ENCODE measurements at places on chromosomes 2 and 18.

DNA sequence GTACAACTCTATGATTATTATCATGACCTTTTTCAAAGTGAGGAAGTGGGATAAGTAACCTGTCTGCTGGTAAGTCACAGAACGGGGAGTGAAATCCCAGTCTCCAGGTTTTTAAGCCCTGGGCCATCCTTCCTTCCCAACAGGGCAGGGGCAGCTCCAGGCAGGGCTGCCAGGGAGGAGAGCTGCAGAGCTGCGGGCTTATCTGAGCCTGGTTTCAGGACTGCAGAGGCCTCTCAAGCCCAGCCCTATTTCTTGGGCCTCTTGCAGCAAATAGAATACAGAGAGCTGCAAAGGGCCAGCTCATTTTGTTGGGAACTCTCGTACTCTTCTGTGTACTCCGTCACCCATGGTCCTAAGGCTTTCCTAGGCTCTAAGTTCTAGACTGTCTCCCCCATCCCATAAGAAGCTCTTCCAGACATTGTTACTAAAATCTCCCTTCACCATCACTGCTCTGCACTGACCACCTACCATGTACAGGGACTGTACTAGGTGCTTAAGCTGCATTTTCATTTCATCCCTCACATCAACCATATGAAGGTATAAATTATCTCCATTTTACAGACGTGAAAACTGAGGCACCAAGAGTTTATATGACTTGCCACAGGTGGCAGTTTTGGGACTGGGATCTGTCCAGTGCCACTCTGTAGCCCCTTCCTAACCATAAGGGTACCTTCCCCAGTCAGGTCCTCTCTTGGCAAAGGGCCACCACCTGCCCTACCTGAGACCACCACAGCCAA lies 3.1 kb downstream of the RAB11FIP5 start:
- no peak for DNase-seq

DNA sequence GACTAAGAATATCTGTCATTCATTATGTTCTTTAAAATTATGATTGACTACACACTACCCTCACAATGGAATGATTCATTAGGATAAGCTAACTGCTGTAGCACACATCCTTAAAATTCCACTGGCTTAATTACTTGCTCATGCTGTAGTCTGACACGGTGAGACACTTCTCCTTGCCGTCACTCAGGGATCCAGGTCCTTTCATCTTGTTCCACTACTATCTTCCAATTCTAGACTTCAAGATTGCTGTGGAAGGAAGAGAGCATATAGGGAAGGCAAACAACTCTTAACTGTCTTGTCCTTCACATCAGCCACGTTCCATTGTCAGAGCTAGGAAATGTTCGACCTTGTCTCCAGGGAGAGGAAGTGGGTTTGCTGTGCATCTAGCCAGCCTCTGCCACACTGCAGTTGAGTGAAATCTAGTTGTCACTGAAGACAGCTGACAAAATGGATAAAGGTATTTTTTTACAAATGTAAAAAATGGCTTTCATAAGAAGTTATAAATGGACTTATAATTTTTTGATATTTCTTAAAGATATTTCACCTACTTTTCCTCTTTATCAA lies 30.1 kb downstream of the GREB1L start:
- no peak for DNase-seq

DNA sequence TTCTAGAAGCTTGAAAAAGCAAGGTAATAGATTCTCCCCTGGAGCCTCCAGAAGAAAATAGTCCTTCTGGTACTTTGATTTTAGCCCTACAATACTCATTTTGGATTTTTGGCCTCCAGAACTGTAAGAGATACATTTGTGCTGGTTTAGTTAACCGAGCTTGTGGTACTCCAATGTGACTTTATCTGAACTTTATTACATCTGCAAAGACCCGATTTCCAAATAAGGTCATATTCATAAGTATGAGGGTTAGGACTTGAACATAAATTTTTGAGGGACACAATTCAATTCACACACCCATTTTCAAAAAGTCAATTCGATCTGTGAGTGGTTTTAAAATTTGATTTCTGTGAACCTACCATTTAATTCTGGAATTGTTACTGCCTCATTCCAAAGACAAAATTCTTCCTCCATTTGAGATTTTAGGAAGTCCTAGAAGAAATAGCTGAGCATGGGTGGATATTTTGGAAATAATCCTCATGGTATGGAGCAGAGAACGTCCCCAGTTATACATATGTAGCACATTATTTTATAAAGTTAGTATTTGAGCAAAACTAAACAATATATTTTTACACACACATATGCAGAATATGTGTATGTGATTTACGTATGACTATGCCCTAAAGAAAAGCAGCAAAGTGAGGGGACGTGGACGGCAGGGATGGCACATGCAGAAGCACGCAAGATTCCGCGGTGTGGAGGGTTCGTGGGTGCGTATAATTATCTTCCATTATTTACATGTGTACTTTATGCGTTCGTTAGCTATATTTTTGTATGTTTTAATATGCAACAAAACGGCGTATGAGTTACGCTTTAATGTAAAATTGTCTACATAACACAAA lies 905 bp upstream of the NUP35 start:
- DNase-seq: no peak

DNA sequence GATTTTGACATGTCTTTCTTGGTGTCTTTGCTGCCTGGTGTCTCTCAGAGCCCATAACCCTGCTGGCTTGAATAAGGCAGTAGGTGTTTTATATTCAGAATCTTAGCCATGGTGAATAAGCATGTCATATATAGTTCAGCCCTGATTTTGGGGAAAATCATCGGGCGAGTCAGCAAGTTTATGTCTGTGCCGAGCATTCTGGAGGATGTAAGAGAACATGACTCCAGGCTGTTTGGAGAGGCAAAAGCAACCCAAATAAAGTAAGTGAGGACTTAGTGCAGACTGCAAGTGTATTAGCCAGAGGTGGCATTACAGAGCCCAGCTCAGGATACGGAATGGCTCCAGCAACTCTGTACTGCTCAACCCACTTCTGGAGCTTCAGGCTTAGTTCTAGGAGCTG lies 50.3 kb downstream of the TCF7L1 start:
- DNase-seq: no peak

- DNase-seq: no peak
These were observed 220.1 kb downstream of the HAUS1 start for GRCh38 chr18:46324087-46324955.

- no peak for DNase-seq
These were observed 253.3 kb upstream of the OSR1 start for GRCh38 chr2:19611491-19612332.

- no peak for DNase-seq
These were observed 41.4 kb upstream of the RPL31 start for GRCh38 chr2:100960688-100961087.

GRCh38 chr2:38035968-38036367 lies 40.0 kb downstream of the CYP1B1 start:
- DNase-seq: no peak

DNA sequence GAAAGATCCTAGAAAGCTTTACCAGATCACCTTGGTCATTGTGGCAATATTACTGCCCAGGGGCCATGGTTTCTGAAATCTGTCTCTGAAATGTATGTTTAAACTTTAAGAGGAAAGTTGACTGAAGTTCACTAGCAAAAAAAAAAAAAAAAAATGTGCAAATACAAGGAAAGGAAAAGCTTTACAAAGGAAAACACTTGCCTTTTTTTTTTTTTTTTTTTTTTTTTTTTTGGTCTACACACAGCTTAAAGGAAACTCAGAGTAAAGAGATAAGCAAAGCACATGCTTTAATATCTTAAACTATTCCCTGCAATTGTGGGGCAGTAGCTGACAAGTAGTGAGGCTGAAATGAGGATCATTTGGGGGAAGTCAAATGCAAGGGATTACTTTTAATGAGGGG lies 174.2 kb upstream of the EPAS1 start:
- no peak for DNase-seq

DNA sequence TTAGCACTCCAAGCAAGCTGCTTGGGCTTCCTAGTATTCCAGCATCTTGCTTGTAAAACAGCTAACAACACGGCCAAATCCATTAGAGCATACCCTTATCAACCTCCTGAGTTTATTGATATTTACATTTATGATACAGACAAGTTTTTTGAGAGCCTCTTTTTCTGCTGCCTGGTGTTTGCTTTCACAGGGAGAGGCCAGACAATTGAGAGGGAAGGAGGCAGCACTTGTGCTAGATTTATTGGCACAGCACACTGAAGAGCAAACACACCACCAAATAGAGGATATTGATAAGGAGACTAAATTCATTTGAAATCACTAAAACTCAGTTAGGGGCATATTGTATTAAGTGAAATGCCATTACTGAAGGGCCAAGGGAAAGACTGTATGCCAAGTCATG lies 1142.3 kb upstream of the FANCL start:
- no peak for DNase-seq

DNA sequence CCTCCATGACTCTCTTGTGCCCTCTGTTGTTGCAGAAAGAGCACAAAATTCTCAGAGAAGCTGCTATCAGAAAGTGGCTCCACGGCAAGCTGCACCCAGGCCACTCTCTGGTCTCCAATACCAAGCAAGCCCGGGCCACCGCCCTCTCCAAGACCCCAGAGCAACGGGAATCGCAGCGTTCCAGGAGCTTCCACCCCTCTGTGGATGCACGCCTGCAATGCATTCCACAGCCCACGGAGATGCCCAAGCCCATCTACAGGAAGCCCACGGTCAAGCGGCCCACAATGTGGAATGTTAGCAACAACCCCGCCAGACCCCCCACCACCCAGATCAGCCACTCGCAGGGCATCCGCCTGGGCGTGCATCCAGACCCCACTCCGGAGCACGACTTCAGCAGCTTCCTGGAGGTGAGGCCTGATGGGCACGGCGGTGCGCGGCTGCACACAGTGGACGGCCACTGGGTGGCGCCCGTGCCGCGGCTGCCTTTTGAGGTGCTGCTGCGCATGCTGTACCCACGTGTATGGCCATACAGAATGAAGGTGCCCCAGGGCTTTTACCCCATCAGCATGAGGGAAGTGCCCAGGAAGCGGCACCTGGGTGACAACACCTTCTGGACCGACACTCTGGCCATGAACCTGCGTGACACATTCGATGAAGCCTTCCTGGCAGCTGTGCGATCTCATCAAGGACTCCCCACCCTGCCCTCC lies 6.3 kb downstream of the ANKRD53 start:
- DNase-seq: no peak

- no peak for DNase-seq
These were observed 53.2 kb upstream of the CUL3 start for GRCh38 chr2:224638301-224638823.

DNA sequence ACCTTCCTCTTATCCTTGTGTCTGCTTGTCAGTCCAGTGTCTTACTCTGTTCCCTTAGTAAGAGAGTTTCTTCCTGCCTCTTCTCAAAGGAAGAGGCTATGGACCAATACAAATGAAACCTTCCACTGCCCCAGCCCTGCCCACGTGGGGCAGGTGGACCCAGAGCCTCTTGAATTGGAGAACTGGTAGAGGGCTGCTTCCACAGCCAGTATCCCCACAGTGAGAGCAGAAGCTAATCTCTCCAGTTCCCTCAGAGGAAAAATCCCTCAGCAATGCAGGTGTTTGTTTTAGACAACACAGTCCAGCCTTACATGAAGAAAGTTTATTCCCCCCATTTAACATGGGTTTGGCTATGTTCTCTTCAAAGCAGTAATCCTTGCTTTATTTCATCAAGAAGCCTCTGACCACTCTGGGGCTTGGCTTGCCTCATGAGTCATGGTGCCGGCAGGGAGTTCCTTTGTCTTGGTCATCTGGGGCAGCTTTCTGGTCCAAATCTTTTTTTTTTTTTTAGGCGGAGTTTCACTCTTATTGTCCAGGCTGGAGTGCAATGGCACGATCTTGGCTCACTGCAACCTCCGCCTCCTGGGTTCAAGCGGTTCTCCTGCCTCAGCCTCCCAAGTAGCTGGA lies 6.5 kb upstream of the CYBRD1 start:
- DNase-seq: no peak

DNA sequence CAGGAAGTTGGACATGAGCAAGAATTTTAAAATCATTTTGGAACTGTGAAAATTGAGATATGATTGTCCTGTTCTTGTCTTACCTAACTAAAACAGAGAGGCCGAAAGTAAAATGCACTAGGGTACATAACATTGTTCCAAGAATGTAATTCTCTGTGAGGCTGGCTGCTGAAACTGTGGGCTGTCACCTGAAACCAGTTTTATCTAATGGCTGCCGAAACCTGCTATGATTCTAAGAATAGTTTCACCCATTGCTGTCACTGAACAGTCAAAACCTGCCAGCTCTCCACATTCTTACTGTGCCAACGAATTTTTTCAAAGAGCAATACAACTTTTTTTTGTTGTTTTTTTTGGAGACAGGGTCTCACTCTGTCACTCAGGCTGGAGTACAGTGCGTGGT lies 119.3 kb upstream of the ZSWIM2 start:
- no peak for DNase-seq

DNA sequence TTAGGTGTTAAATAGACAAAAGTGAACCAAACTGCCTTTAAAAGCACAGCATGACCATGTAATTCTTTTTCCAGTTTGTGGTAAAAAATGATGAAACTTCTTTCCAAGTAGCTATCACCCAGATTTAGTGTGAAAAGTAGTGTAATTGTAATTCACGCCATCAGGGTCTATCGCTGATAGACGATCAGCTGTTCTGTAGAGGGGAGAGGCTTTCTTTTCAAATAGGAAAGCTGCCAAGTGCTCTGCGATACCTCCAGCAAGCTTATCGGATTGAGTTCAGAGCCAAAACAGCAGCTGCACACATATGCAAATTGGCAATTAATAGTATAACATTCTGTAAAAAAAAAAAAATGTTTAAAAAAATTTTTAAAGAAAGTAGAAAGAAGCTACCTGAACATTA lies 61.9 kb upstream of the PSMD14 start:
- DNase-seq: no peak

GRCh38 chr2:212532585-212532984 lies 6.0 kb downstream of the ERBB4 start:
- DNase-seq: no peak

DNA sequence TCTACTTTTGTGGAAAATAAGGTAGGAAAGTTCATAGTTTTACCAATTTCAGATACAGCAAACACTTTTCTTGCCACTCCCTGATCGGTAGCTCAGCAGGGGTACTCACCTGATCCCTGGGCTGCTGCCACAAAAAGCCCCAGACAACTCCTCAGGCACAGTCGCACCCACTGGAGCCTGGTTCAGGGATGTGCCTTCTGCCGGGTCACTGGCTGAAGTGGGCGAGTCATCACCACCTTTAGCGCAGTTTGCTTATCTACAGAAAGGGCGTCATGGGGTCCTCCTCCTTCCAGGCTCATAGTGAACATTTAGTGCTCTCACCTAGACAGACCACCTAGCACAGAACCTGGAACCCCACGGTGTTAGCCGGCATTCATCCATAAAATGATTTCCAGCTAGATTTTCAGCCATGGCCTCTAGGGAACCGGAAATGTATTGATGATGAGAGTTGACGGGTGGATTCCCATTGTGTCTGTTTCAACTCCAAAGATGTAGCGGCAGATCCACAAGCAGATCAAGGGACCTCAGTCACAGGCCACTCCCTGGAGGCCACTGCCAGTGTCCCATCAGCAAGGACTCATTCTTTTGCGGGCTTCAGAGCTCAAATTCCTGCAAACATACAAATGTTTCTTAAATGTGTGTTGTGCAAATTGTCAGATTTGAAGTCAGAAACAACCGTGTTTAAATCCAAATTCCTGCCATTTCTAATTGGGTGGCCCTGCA lies 408.4 kb upstream of the SALL3 start:
- no peak for DNase-seq
